ENCODE measurements at places on chromosomes 2 and 18.

DNA sequence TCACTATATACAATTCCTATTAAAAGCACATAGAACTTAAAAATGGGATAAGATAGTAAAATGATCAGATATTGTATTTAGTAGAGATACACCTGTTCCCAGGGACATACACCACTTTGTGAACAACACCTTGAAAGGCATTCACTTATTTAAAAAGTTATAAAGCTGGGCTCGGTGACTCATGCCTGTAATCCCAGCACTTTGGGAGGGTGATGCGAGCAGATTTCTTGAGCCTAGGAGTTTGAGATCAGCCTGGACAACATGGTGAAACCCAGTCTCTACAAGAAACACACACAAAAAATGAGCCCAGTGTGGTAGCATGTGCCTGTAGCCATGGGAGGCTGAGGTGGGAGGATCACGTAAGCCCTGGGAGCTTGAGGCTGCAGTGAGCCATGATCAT lies 90.9 kb downstream of the RAPGEF4 start:
- no peak for DNase-seq

- no peak for DNase-seq
These were observed 142.3 kb downstream of the ZNF407 start for GRCh38 chr18:74739926-74740325.

GRCh38 chr2:160493227-160494028 lies at the start of gene RBMS1:
RBMS1 (minus strand) TSS chr2:160493807; CDS start chr2:160493363, 444 bp downstream.
- no peak for DNase-seq

GRCh38 chr2:143525402-143525860 lies 396.2 kb downstream of the ARHGAP15 start:
- no peak for DNase-seq

DNA sequence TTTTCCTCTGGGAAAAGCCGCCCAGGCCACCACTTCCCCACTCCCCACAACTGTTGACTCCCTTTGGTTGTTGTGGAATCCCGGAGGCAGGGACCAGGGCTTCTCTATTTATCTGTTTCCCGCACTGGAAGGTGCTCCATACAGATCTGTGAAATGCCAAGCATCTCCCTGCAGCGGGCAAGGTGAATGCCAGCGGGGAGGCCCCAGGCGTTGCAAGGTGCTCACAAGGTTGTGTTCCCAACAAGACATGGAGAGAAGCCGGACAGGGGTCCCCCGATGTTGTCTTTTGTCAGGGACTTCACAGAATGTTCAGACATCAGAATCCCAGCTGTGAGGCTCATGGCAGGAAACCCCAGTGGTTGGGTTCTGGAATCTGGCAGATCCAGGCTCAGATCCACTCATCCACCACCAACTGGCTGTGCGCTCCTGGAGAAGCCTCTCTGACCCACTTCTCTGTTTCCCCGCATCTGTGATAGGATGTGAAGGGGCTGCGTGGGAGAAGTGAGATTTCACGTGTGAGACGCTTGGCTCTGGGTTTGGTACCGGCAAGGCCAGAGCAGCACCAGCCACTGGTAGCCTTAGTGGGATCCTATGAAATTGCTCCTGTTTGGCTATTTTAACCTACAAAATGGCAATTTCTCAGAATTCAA lies 8.6 kb upstream of the NEU2 start:
- no peak for DNase-seq

- no peak for DNase-seq
These were observed 222.0 kb downstream of the TMEM182 start for GRCh38 chr2:102983786-102984185.
